Kidney epithelial cell (primary cell): ENCODE measurements at places on chromosomes 4 and X.

GRCh38 chr4:89022426-89023128 lies 34.4 kb downstream of the FAM13A start:
- no peak for DNase-seq

- no peak for DNase-seq
Observed at GRCh38 chrX:152537373-152537772, 86.3 kb upstream of the GABRA3 start.

GRCh38 chrX:38214551-38215531 lies 5.8 kb downstream of the SRPX start:
- DNase-seq, result no peak

GRCh38 chr4:82501154-82501442 lies 60.7 kb downstream of the TMEM150C start:
- DNase-seq, result no peak

DNA sequence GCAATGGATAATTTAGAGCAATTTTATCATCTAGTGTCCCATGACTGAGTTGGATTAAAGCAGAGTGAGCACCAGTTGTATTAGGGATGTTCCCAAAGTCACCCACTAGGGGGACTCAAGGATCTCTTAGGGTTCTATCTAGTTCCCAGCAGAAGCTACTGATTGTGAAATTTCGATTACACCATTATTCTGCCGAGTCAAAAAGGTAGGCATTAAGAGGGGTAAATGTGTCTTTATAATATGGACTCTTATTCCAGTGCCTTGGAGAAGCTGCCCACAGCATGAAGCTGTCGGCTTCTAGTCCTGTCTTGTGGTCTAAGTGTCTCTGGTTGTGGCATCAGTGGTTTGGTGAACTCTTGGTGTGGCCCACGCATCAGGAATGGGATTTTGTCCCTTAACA lies 53.3 kb downstream of the RGS12 start:
- DNase-seq, result peak; percentile 48

DNA sequence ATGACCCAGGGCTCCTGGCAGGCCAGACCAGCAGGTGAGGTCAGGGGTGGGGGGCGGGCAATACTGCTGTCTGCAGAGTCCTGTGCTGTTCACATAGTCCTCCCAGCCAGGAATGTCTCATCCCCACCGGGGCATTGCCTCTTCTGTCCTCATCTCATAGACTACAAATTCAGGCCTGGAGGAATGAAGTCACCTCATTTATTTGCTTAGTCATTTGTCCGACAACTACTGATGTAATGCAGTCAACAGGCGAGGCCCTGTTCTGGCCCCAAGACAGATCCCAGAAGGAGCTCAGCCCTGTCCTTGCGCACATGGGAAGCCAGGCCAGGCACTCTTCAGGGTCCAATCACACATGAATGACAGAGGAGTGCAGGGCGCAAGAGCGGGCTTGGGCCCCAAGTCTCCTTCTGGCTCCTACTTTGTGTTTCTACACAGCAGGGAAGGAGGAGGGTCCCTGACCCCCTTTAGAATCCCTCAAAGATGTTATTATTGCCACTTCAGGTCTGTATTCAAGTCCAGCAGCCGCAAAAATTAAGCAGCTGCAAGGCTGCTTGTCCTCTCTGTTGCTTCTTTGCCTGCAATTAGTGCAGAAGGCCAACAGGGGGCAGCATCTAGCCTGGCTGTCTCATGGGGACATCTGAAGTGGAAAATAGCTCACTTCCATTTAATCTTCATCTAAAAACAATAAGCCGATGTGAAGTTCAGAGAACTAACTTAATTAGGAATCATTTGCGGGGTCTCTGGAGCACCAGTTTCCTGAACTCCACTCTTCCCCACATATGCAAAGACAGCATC lies 15.2 kb upstream of the HMX1 start:
- no peak for DNase-seq

- no peak for DNase-seq
Observed at GRCh38 chrX:7202206-7202605, 54.3 kb upstream of the PUDP start.

DNA sequence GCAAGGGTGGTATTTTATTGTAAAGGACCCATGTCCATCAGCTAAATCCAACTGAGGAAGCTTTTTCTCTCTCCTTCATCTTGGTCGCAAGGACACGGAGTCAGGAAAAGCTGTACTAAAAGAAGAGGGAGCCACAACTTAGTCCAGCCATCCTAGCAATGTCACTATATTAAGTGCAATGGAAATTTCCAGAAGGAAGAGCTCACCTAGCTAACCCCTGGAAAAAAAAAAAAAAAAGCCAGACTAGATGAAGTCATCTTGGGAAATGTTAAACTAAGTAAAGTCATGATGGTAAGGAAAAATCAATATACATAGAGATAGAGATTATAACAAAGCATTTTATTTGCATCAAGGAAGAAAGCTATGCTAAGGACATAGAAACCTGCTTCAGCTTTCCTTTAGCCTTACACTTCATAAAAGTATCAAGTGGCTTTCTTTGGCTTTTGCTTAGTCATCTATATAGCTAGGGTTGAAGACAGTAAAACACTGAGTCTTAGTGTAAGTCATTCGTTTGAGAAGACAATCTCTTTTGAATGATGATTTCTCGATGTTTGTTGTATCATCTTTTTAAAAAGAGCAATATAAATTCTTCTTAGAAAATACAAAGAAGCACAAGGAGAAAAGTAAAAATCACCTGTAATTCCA lies 18.6 kb upstream of the CA5B start:
- DNase-seq, result no peak

DNA sequence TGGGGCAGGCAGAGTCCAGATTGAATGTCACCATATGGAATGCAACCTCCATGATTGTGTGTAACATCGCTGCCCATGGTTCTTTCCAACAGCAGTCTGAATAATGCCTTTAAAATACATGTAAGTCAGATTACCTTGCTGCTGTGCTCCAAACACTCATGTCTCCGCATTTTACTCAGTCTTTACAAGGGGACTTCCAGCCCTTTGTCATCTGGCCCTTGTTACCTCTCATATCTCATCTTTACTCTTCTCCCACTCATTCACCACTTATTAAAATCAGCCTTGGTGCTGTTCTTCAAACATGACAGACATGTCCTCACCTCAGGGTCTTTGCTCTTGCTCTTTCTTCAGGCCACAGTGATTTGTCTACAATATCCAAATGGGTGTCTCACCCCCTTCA lies 200.4 kb upstream of the GYPA start:
- no peak for DNase-seq

- no peak for DNase-seq
Observed at GRCh38 chrX:67545036-67545821, 1.4 kb downstream of the AR start.

GRCh38 chr4:186072516-186072915 lies 3.6 kb downstream of the TLR3 start:
- DNase-seq, result no peak

DNA sequence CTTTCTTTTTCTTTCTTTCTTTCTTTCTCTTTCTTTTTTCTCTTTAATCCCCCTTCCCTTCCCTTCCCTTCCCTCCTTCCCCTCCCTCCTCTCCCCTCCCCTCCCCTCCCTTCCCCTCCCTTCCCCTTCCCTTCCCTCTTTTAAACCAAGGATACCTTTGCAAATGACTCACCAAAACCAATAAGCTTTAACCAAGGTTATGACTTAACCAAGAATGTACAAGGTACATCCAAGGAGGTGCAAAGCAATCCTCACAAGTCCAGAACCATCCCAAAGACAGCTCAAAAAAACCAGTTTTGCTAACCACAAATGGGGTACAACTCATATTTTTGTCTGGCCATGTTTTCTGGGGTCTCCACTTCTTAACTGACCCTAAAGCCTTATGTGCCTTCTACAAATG lies 174.7 kb upstream of the PPP1R2C start:
- DNase-seq, result no peak

DNA sequence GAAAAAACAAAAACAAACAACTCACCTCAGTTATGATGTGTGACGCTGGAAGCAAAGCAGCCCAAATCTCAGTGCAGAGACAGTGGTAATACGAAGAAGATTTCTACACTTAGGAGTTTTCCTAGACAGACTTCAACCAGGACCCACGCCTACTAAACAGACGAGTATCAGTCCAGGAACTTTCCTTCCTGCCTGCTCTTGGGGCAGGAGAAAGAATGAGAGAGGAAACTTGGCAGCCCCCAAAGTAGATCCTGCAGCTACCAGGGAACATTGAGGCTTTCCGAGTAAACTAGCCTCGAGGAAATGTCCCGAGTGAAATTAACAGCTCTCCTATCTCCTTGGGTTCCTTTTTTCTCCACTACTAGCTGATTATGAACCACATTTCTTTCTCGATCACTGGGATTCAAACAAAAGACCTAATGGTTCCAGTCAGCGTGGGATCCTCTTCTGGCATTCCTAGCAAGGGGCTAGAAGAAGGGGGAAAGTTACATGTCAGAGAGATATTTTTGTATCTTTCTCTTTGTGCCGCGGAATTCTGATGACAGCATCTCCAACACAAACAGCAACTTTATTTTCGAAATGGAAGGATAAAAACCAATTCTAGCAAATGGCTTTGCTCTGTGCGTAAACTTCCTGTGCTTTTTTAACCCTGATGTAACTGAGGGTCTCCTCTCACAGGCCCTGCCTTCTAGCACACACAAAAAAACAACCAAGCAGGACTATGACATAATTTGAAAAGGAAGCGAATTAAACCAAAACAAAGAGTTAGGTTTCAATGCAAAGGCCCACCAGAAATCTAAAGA lies 53.2 kb downstream of the PPM1K start:
- DNase-seq, result no peak

DNA sequence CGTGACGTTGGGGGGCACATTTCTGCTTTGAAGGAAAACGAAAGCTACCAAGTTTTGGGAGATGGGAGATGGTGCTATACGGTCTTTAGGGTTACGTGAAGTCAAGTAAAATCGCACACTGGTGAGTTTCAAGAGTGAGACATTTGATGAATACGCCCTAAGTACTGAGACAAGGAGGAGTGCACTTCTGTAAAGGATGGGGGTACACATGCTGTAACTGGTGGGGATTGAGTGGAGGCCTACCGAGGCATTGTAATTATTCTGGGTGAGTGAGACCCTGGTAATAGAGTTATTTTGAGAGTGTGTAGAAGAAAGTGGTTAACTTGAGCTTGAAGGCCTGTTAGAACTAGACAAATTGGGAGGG lies 536 bp downstream of the SH3BGRL start:
- DNase-seq, result no peak

DNA sequence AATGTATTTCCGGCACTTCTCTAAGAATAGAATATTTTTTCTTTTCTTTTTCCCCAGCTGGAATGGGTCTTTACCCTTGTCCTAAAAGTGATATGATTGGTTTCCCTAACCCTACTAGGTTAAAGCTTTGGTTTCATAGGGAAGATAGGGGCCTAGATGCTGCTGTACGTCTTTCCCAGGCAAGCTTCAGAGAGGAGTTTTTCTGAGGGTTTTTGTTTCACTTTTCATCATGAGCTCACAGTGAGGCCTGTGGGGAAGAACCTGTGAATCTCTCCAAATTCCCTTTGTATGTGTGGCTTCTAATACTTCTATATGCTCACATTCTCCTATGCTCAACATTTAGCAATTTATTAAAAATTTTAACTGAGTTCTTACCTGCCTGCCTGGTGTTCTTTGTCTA lies 320.0 kb upstream of the PCDH18 start:
- DNase-seq, result no peak

- DNase-seq, result no peak
Observed at GRCh38 chr4:102256321-102256720, 89.0 kb downstream of the SLC39A8 start.

DNA sequence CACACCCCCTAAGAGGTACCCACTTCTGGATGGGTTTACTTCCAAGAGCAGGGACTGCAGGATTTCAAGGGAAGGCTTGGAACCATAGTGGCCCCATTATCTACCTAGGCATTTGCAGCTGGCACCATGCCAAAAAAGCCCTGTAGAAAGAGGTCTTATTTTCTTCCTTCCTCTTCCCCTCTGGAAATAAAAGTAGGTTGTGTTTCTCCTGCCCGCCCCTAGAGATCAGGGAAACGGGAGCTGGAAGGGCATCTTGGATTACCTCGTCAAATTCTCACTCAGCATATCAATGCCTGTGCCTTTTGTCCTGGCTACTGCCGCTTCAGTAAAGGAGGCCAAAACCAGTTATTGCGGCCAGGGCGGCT lies 1.6 kb downstream of the SCD5 start:
- DNase-seq, result no peak

DNA sequence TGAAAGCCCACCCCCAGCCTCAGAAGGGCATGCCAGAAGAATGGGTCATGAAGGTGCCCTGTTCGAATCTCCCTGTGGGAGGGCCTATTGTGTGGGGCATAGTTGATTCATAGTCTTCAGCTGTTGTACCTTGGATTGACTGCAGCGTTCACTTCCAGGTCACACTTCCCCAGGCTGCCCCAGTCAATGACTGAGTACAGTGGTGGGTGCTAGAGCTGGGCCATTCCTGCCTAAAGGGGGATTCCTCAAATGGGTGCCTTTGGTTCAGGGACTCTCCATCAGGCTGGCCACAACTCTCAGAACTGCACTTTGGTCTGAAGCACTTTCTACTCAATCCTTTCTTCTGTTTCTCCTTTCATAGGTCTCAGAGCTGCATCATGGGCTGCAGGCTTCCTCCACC lies 35.0 kb upstream of the RASGEF1B start:
- DNase-seq, result no peak

GRCh38 chr4:96035727-96036126 lies 195.8 kb downstream of the PDHA2 start:
- no peak for DNase-seq

- no peak for DNase-seq
Observed at GRCh38 chr4:18684932-18685331, 663.4 kb upstream of the LCORL start.

GRCh38 chr4:32477518-32477917 lies 1757.3 kb downstream of the PCDH7 start:
- DNase-seq, result no peak

DNA sequence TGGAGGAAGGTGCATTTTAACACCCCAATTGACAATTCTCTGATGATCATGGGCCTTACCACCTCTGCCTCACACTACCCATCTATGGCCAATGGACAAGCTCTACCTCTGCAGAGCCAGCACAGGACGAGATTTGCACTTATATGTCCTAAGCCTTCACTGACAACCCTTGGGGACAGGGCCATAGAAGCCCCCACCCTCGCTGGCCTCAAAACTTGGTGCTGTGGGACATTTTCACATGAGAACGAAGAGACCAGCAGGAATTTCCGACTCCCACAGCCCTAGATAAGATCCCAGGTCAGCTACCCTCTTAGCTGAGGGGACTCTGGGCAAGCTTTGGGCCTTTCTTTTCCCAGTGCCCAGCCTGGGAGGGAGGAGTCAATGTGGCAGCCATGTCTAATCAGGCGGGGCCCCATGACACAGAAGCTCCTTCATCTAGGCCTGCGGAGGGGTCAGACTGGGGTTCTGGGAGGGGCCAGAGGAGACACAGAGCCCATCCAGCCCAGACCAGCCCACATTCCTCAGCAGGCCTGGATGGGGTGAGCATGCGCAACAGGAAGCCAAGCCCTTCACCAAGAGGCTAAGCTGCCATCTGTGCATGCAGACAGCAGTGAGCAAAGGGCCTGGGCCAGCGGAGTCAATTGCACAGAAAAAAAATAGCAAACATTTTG lies 12.1 kb downstream of the PJA1 start:
- no peak for DNase-seq
